ENCODE measurements at places on chromosomes 11 and 22.

- DNase-seq: no peak
Observed at GRCh38 chr11:117874910-117875381, 1.5 kb downstream of the FXYD6 start.

DNA sequence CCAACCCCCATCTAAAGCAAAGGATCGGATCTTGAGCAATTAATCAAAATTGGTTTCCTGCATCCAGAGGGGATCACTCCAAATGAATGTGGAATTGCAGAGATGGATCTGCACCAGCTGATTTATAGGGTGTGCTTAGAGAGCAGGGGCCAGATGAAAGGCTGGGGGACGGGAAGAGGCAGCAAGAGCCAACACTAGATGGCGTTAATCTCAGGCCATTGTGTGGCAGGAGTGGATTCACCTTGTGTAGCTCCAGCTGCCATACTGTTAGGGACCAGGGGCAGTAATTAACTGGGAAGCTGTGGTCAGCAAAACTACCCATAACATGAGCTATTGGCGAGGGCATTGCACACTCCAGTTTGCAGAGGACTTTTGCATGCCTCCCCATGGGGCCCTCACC, 35.6 kb downstream of the SERPINH1 start:
- peak; percentile 43 for DNase-seq

DNA sequence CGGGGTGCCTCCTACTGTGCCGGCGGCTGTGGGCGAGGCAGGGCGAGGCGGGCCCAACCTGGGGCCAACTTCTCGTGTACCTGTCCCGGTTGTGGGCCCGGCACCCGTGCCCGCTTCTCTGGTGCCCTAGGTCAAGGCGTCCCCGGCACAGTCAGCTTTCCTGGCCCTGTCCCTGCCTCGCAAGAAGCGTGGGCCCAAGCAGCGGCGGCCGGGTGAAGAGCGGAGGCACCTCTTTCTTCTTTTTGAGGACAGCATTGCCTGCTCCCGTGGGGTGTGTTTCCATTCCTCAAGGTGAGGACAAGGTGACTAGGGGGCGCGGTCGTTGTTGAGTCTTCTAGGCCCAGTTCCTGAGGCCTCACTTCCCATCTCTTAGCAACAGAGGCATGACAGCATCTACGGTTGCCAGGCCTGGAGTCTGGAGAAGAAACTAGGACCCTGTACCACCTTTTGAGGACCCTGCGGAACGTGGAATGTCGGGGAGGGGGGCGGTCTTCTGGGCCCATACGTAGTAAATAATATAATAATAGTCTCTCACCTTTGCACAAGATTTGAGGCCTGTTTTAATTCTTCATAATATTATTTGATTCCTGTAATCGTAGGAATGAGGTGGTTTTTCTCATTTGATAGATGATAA, 418 bp downstream of the ACO2 start:
- DNase-seq: no peak

DNA sequence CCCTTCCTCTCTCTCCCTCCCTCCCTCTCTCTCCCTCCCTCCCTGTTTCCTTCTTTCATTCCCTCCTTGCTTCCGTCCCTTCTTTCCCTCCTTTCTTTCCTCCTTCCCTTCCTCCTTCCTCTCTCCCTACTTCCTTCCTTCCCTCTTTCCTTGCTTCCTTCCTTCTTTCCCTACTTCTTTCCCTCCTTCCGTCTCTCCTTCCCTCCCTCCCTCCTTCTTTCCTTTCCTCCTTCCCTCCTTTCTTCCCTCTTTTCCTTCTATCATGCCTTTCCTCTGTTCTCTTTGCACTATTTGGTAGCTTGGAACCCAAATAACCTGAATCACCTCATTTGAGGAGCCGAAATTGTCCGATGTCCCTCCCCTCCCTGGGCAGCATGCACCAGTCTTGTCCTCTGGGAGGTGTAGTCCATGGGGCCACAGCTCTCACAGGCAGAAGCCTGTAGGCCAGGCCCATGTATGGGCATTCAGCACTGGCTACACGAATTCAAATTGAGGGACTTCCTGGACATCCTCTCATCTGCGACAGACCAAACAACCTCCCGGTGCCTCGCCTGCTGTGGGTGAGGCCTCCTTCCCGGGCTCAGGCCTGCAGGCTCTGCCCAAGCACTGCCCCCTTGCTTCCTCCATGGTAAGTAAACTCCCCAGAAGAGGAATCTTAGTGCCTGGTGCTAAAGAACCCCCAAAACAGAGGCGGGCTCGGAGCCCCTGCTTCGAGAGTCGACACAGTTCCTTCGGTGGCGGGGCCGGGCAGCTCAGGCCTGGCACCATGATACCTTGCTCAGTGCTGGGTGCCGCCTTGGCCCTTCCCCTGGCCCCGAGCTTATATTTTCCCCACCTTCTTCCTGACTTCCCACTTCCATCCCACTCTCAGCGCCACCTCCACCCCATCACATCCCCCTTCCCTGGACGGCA, 454.1 kb upstream of the CADM1 start:
- DNase-seq: no peak

GRCh38 chr11:105834461-105834860, 187.6 kb downstream of the MSANTD4 start:
- no peak for DNase-seq

DNA sequence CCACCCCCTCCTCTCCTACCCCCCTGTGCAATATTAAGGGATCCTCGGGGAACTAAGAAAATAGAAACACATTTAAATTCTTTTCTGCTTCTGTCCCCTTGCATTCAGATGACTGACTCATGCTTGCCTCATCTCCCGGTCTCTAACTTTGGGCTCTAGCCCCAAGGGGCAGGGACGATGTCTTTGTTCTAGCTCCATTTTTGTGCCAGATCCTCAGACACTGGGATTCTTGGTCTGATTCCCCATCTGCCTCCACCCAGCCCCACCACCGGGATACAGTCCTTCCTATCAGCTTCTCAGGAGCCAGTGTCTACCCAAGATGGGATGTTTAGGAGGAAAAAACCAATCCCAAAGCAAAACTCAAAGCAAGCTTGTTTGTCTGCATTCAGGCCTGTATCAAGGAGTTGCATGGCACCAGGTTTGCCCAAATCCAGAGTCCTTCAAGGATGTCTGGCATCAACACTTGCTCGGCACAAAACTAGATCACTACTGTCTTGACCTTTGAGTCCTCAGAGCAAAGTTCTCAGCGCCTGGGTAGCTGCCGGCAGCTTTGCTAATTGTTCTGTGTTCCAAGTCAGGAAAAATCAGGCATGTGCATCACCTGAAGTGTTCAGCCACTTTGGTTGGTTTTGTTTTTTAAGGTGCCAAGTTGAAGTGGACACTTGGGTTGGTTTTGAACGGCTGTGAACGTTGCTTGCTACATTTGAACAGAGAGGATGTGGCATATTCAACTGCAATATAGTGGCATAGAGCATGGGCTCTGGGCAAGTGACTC, 212.8 kb downstream of the DSCAML1 start:
- no peak for DNase-seq

GRCh38 chr11:88813233-88813915, 252.4 kb downstream of the GRM5 start:
- no peak for DNase-seq

GRCh38 chr11:783581-784015, 6.3 kb downstream of the CEND1 start:
- DNase-seq: no peak

DNA sequence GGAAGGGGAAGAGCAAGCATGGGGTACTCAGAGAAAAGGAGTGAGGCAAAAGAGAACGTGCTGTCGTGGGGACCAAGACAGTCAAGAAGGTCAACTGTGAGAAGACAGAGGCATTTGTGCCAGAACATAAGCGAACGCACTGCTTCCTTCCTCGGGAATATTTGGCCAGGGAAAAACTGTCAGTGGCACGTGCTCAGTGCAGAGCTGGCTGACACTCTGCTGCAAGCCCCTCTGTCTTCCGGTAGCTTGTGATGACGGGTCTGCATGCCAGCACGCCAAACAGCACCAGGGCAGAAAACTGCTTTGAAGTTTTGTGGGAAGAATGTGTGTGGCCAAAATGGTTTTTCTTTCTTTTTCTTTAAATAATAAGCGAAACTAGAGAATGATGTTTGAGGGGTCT, 60.6 kb downstream of the SMCO4 start:
- no peak for DNase-seq

DNA sequence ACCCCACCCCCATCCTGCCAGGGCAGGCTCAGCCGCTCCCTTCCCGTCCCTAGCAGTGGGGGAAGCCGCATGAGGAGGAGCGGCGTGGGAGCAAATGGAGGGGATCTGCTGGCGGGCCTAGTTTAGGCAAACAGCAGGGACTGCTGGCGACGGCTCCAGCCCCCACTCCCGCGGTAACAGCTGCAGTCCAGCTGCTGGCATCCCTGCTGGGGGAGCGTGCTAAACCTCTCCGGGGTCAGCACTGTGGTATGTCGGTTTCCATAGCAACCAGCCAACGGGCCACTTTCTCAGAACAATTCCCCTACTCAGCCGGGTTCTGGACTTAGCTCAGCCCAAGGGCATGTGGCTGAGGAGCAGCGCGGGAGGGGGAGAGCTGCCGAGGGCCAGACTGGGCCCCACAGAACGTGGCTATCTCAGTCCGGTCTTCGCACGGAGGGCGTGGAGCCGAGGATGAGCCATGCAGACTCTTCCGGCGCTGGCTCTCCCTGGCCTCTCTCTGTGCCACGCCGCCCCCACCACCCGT, 98.8 kb downstream of the PKNOX2 start:
- no peak for DNase-seq

DNA sequence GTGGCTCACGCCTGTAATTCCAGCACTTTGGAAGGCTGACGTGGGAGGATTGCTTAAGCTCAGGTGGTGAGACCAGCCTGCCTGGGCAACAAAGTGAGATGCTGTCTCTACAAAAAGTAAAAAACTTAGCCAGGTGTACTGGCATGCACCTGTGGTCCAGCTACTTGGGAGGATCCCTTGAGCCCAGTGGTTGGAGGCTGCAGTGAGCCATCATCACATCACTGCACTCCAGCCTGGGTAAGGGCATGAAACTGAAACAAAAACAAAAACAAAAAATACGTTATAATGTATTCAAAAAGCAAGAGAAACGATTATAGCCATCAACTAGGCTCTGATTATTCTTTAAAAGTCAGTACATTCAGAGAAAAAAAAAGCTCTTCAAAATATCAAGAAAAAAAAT, 62.5 kb downstream of the TCF20 start:
- DNase-seq: no peak

- no peak for DNase-seq
Observed at GRCh38 chr22:25146307-25146706, 53.4 kb upstream of the CRYBB3 start.

GRCh38 chr22:25172153-25172552, 27.5 kb upstream of the CRYBB3 start:
- no peak for DNase-seq

Measured in GM12891 (cell line).